ENCODE measurements at places on chromosomes 6 and 20.

DNA sequence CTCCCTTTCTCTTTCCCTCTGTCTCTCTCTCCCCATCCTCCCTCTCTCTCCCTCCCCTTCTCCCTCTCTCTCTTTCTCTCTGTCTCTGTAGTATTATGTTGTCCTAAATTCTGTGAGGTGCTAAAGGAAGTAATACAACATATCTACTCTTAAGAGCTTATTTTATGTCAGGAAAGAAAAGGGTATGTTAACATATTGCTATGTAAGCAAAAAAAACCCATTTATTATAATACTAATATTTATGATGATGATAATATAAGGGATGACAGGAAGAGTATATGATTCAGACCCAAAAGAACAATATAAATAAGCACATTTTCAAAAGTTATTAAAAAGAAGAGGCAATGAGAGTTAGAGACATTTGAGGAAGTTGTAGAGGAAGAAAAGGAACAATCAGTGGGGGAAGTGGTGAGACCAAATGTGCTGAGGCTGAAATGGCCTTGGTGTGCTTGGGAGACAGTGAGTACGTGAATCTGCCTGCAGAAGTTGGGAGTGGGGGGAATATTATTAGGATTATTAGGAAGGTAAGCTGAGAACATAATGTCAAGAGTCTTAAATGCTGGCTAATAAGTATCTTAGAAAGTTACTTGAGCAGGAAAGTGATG is 303.6 kb upstream of the FERMT1 start:
- DNase-seq = no peak

DNA sequence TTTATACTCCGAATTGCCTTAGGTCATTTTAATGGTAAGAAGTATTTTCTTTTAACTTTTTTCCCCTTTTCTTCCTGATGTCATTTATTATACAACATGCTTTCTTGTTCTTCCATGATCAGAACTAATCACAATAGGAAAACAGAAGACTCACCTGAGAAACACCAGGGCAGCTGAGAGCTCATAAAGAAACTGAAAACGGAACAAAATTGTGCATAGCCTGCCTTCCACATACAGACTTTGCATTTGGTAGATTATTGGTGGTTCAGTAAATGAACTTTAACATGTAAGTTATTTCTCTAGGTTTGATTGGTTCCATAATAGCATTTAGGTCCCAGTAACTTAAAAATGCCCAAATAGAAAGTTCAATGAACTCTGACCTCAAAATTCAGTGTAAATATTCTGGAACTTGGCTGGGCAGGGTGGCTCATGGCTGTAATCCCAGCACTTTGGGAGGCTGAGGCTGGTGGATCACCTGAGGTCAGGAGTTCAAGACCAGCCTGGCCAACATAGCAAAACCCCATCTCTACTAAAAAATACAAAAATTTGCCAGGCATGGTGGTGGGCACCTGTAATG is 161.1 kb upstream of the DTNBP1 start:
- no peak for DNase-seq

DNA sequence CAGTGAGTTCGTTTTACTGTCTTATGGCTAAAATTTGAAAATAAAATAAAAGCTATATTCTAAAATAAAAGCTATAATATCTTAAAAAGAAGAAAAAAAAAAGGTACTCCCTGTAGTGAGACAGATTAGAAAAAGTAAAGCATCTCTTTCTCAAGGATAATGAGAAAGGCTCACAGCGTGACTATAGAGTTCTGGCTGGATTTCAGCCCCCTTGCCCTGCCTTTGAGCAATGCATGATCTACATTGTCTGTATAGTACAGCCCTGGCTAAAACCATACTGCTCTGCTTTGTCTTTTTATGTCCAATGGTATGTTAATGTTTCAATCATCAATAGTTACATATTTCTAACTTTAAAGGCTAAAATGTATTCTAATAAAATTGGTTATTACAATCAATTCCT is 91.2 kb downstream of the PRSS35 start:
- no peak for DNase-seq

DNA sequence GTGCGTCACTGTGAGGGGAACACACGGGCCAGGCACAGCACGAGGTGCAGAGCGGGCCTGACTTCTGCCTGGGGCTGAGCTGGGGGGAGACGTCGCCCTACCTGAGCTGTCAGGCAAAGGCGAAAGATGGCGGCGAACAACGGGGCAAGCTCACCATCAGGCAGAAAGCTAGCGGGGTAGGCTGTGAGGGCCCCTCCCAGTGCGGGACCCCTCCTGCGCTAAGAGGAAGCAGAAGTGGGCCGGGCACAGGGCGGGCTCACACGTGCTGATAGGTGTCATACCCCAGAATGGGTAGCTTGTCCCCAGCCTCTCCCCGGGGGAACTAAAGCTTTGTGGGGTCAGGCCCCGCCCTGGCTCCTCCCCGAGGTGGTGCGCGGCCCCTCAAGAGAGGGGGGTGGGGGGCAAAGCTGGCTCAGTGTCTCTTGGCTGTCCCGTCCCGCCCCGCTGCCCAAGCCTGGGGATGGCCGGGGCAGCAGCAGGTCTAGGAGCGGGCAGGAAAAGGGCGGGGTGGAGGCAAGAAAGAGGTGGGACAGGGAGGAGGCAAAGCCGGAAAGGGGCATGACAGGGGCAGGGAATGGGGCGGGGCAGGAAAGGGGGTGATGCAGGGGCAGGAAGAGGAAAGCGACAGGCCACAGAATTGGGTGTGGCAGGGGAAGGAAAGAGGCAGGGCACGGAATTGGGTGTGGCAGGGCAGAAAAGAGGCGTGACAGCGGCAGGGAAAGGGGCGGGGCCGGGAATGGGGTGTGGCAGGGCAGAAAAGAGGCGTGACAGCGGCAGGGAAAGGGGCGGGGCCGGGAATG is 14.7 kb downstream of the UCKL1 start:
- DNase-seq = peak; percentile 93

DNA sequence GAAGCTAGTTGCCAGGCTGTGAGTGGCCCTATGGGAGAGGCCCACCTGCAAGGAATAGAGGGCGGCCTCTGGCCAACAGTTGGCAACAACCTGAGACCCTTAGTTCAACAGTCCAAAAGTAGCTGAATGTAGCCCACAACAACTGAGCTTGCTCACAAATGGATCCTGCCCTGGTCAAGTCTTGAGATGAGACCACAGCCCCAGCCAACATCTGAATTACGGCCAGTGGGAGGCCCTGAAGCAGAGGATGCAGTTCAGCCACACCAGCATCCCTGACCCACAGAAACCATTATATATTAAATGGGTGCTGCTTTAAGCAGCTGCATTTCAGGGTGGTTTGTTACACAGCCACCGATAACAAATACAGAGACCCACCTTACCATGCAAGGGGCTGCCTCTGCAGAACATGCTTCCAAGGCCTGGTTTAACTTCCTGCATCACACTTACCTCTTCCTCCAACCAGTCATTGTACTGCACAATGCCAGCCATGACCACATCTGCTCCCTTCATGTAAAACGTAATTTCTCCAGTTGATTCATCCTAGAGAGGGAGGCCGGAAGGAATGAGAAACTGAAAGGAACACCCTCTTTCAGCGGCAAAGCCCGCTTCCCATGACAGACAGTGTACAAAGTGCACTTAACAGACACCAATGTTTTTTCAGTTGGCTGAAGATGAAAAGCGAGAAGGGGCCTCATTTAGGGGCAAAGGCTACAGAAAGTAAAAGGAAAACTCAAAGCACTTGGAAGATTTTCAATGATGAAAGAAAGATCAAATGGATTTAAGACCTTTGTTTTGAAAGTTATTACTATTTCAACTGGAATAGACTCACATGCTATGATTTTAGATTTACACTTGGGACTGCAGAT is 86.2 kb upstream of the NFATC2 start:
- DNase-seq = no peak

DNA sequence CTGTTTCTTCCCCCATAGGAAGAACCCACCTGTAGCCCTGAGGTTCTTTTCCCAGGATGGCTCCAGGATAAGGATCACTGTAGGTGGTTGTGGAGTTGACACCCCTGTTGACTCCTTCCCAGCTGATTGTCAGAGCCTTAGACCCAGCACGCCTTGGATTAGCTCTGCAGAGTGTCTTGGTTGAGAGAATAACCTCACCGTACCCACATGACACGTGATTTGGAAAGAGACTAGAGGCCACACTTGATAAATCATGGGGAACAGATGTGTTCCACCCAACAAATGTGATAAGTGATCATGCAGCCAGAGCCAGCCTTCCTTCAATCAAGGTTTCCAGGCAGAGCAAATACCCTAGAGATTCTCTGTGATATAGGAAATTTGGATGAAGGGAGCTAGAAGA is 12.2 kb downstream of the BTN3A1 start:
- no peak for DNase-seq

DNA sequence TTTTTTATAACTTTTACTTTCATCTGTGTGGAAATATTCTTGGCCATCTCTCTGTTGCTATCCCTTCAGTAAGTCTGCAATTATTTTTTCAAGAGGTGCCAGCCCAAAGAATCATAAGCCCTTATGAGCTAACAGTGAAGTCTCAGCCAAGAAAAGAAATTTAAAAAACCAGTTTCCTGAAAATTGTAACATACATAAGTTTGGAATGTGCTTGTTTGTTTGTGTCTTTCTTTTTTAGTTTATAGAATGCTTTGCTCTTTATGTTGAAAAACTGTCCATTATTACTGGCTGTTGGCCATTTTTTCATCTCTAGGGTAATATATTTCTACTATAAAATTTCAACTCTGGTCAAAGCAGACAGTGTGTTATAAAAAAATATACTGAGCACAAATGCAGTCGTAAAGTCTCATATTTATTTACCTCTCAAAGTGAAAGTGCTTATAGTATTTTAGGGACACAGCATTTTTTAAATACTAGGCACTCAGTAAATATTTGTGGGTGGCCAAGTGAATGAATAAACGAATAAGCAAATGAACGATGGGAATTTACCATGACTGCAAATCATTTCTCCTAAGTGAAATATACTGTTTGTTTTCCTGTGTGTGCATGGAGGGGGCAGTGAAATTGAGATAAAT is 659.7 kb downstream of the KIF16B start:
- no peak for DNase-seq

DNA sequence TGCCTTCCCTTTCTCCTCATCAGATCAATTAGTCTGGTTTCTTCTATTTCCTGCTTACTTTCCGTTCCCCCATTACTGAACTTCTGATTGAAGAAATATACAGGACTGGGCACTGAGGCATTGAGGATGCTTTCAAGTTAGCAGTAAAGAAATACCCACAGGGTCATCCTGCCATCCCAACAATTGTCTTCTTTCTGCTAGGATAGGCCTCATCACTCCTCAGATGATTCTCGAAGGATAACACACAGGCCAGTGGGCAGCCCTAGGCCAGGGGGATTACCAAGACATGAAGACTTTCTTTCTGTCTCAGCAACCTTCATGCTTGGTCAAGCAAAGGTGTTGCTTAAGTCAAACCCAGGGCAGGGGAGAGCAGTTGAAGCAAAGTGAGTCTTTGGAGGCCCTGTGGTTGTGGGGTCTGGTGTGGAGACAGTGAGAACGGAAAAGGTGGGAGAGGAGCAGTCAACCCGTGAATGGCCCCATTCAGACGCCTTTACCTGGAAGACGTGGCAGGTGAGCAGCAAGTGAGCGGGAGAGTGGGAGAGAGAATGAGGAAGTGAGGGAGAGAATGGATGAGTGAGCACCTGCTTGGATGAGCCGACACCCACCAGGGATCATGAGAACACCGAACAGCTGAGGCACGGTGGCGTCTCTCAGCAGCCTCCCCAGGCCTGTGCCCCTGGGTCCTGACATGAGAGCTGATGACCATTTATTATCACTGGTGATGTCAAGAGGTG is 462.9 kb downstream of the PREX1 start:
- no peak for DNase-seq

GRCh38 chr20:62449951-62450691 is 22.8 kb upstream of the RBBP8NL start:
- no peak for DNase-seq

- no peak for DNase-seq
Measured at GRCh38 chr6:169344750-169345065, 91.1 kb upstream of the THBS2 start.

DNA sequence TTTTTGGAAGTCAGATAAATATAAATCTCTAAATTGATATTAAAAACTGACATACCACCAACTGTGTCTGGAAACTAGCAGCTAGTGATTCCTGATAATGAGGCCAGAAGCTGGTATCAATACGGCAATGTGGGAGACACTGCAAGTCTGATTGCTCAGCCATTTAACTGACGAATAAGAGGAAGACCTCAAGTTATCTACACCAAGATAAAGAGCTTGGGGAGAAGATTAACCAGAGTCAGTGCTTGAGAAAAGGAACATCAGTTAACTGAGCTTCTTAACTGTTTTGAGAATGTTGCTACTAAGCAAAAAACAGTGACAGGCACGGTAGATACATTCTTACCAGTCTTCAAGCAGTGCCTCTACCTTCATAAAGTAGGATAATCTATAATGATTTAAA is 140.4 kb upstream of the TENT5A start:
- no peak for DNase-seq

DNA sequence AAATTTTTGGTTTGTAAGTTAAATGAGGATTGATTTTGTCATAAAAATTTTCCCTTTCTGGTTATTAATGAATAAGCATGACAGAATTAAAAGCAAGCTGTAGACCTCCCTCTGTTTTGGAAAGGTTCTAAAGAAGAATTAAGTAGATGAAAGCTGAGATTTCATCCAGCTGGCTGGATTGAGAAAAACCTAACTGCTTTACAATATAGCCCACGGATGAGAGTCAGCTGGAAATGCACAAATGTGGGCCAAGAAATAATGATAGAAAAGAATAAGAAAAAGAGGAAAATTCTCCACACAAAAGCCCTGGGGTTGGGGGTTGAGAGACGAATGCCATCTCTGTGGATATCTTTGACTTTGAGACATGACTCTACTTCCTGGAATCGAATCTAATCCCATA is 631.6 kb downstream of the HDGFL1 start:
- no peak for DNase-seq

- DNase-seq = no peak
Measured at GRCh38 chr6:108690326-108691049, 129.8 kb downstream of the FOXO3 start.

- DNase-seq = no peak
Measured at GRCh38 chr6:84046755-84047154, 13.2 kb downstream of the MRAP2 start.

Data from T-helper 2 cell (primary cell).